BJ (cell line): ENCODE measurements at places on chromosomes 2 and 18. TPM values are rescaled to one million over a fixed set of nuclear protein-coding genes. Genes with fewer than 3 reads are reported as not detected.

DNA sequence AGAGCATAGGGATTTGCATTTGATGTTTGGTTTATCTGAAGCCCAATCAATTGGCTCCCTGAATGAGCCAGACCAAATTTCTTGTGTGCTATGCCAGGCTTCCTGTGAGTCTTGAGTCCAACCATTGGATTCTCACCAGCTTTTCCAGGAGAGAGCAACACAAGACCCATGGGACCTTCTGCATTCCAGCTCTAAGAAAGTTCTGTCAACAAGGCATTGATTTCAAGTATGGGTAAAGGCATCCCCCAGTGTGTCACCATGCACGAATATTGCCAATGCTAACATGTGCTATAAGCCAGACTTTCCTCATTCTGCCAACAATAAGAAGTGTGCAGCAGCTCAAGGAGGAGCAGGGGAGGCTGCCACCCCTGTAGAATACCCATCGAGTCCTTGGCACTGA, 266.6 kb downstream of the ETAA1 start:
- no peak for DNase-seq

- DNase-seq = no peak
Observed at GRCh38 chr2:162506706-162507105, 162.8 kb downstream of the GCA start.

DNA sequence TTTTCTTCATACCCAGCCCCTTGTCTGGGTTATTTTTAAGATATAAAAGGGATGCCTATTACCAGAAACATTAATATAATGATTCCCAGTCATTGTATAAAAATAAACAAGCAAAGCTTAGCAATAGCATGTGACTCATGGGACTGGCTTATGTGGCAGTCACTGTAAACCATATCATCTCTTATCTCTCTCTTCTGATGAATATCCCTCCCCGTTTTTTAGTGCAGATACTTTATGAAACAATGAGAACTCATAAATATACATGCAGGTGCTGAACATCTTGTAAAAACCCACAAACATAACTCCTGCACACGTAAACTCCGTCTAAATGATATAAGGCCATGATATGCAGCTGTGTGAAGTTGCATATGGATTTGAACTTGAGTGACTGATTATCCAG, 154.9 kb downstream of the MGAT5 start:
- no peak for DNase-seq

- DNase-seq = no peak
Observed at GRCh38 chr2:145000376-145000775, 480.5 kb upstream of the ZEB2 start.

Gene LRATD1
- polyA plus RNA-seq = 0.11 and 0.21 TPM in 2 replicates
